ENCODE measurements at places on chromosomes 7 and 10. TPM values are rescaled to one million over a fixed set of nuclear protein-coding genes. Genes with fewer than 3 reads are reported as not detected.
A peak's percentile ranks its signal among the peaks of the same experiment; 100 is the strongest.

GRCh38 chr7:137989094-137989493, 12.8 kb downstream of the CREB3L2 start:
- no peak overlapping the region for H3K4me3 ChIP-seq
- no peaks in the 10 kb centered on the region for H3K27me3 ChIP-seq
- DNase-seq = no peak
- H3K36me3 ChIP-seq = no peaks in the 10 kb centered on the region
- peaks cover 100% of the 10 kb centered on the region for H3K4me1 ChIP-seq

DNA sequence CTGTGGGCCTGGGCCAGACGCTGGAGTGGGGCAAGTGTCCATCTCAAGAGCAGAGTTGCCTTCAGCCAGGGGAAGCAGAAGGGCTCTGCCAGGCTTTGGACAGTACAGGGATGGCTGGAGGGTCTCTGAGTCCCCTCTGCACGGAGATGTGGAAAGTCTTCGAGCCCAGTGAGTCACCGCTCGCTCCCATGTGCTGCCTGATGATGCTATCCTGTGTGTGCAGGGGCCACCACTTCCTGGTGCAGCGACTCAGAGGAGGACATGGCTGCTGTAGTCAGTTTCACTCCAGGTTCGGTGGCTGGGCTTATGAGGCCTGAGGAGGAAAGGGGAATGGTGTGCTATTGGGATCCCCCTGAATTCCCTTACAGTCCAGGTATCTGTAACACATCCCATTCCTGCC, 6.0 kb downstream of the ADCYAP1R1 start:
- H3K27ac ChIP-seq = no peak overlapping the region
- H3K4me3 ChIP-seq = no peak overlapping the region
- DNase-seq = no peak
- H3K4me1 ChIP-seq = peaks cover 2% of the 10 kb centered on the region
- peaks cover 3% of the 10 kb centered on the region for H3K27me3 ChIP-seq

GRCh38 chr7:30956704-30957103, 7.0 kb upstream of the GHRHR start:
- H3K4me1 ChIP-seq = no peaks in the 10 kb centered on the region
- H3K27me3 ChIP-seq = no peaks in the 10 kb centered on the region
- no peak overlapping the region for H3K27ac ChIP-seq
- no peak for DNase-seq
- H3K36me3 ChIP-seq = no peaks in the 10 kb centered on the region
- H3K4me3 ChIP-seq = no peak overlapping the region

DNA sequence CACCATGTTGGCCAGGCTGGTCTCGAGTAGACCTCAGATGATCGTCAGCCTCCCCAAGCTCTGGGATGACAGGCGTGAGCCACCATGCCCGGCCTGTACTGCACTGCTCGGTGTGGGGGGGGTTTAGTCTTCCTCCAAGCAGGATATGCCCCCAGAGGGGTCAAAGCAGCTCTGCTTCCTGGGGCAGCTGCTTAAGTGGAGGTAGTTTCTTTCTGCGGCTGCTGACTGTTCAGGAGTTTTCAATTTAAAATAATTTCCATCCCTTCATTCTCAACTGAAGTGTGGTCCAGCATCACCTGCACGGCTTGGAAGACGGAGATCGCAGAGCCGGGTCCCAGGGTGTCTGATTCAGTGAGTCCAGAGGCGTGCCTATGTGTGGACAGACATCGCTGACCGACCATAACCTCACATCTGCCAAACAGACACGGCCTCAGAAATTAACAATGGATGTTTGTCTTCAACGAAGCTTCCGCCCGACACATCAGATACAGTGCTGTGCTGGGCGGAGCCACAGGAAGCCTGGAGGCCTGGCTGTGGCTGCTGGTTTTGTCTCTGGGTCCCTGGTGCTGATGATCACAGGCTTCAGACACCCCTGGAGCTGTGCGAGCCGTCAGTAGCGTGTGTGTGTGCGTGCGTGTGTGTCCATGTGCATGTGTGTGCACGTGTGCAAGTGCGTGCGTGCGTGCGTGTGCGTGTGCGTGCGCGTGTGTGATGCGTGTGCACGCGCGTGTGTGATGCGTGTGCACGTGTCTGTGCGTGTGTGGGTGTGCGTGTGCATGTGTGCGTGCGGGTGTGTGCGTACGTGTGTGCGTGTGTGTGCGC, 226.5 kb upstream of the PITRM1 start:
- H3K27ac ChIP-seq = no peak overlapping the region
- H3K36me3 ChIP-seq = no peaks in the 10 kb centered on the region
- no peak overlapping the region for H3K4me3 ChIP-seq
- no peaks in the 10 kb centered on the region for H3K27me3 ChIP-seq
- no peak for DNase-seq

DNA sequence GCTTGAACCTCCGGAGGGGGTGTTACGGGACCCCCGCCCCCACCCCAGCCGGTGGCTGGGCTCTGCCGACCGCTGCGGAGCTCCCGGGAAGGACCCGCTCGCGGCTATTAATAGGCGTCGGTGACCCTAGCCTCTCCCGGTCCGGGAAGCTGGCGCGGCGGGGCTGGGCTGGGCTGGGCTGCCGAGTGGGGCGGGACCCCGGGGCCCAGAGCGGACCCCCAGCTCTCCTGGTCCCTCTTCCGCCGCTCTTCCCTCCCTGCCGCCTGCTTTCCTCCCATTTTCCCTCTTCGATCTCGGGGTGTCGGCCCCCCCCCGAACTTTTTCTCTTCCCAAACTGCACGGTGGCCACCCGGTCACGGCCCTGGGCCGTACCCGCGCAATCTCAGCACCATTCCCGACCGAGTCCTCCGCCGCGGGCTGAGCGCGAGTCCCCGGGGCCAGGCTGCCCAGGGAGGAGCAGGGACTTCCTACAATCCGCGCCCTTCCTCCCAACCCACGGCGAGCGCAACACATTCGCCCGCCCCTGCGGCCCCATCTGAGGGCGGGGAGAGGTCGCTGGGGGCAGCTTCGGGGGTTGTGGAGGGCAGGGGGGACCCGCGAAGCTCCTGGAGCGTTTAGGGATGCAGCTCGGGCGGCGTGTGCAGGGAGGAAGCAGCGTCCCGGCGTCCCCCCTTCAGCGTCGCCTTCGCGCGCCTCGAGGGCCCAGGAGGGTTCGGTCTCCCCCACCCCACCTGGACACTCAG, 3.1 kb upstream of the ELFN1 start:
- H3K27ac ChIP-seq = no peak overlapping the region
- peaks cover 6% of the 10 kb centered on the region for H3K27me3 ChIP-seq
- DNase-seq = no peak

DNA sequence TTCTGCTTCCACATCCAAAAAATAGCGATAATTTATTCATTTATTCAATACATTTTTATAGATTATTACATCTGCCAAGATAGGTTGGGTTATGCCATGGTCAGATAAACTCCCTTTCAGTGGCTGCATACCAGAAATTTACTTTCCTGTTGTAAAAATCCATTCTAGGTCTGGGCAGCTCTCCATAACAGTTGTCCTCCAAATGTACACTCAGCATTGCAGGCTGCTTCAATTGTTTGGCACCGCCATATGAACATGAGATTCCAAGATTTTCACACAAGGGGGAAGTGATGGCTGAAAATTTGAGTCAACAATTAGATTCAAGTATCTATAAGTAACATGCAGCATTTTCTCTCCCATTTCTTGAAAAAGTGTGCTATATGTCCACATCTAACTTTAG, 568.7 kb downstream of the ETV1 start:
- H3K4me3 ChIP-seq = no peak overlapping the region
- no peaks in the 10 kb centered on the region for H3K27me3 ChIP-seq
- H3K36me3 ChIP-seq = no peaks in the 10 kb centered on the region
- no peak for DNase-seq

Gene DPYSL4
- total RNA-seq = 0.42 TPM

- H3K36me3 ChIP-seq = peaks cover 48% of the 10 kb centered on the region
- no peaks in the 10 kb centered on the region for H3K4me1 ChIP-seq
- H3K27me3 ChIP-seq = no peaks in the 10 kb centered on the region
- no peak overlapping the region for H3K27ac ChIP-seq
- no peak for DNase-seq
- H3K4me3 ChIP-seq = no peak overlapping the region
Observed at GRCh38 chr10:92052741-92053140, 129.2 kb downstream of the BTAF1 start.

Gene EPDR1
- total RNA-seq = 24.9 TPM

- peaks cover 86% of the 10 kb centered on the region for H3K27me3 ChIP-seq
- H3K27ac ChIP-seq = no peak overlapping the region
- H3K36me3 ChIP-seq = no peaks in the 10 kb centered on the region
- peaks cover 53% of the 10 kb centered on the region for H3K4me1 ChIP-seq
- no peak for DNase-seq
Observed at GRCh38 chr7:157008206-157009169, 2.0 kb downstream of the MNX1 start.

- no peak overlapping the region for H3K27ac ChIP-seq
- DNase-seq = no peak
- H3K4me1 ChIP-seq = no peaks in the 10 kb centered on the region
- H3K36me3 ChIP-seq = no peaks in the 10 kb centered on the region
Observed at GRCh38 chr10:8508882-8509281, 454.4 kb downstream of the GATA3 start.

- H3K27me3 ChIP-seq = no peaks in the 10 kb centered on the region
- H3K36me3 ChIP-seq = no peaks in the 10 kb centered on the region
- no peak overlapping the region for H3K4me3 ChIP-seq
- no peak for DNase-seq
- no peaks in the 10 kb centered on the region for H3K4me1 ChIP-seq
Observed at GRCh38 chr7:11379641-11380040, 406.0 kb downstream of the PHF14 start.

Gene HYAL4
- total RNA-seq = not detected

- H3K36me3 ChIP-seq = no peaks in the 10 kb centered on the region
- DNase-seq = no peak
- H3K27me3 ChIP-seq = no peaks in the 10 kb centered on the region
- H3K4me3 ChIP-seq = no peak overlapping the region
- no peak overlapping the region for H3K27ac ChIP-seq
- no peaks in the 10 kb centered on the region for H3K4me1 ChIP-seq
Observed at GRCh38 chr10:64209561-64209960, 688.4 kb downstream of the REEP3 start.

DNA sequence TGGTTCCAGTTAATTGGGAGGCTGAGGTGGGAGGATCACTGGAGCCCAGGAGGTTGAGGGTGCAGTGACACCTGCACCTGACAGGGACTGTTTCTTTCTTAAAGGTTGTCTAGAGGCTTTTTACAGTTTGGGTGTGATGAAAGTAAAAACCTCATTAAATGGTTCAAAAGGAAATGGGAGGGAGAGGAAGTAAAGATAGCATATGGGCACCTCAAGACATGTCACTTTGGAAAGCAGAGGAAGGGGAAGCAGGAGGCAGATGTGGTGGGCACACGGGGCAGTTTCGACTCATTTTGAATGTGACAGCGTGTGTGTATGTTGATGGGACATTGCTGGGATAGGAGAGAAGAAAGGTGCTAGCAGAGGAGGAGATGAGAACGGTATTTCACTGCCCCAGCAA, 203.1 kb downstream of the MLLT10 start:
- H3K4me1 ChIP-seq = peaks cover 3% of the 10 kb centered on the region
- no peak for DNase-seq
- no peak overlapping the region for H3K27ac ChIP-seq
- no peak overlapping the region for H3K4me3 ChIP-seq

DNA sequence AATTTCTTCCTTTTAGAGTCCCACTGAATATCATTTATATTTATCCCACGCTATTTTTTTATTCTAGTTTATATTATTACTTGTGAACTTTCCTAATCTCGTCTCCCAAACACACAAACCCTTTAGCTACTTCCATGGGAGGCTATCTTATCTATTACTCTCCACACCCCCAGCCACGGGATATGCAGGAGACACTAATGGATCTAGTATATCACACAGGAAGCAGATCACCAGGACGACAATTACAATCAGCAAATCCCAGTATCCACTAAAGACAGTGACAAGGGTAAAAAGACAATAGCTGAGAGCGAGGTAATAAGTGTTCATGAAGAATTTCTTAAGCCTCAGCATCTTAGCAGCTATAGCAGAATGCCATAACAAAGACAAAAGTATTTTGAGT, 3.8 kb upstream of the AKR1E2 start:
- H3K27me3 ChIP-seq = no peaks in the 10 kb centered on the region
- peaks cover 5% of the 10 kb centered on the region for H3K4me1 ChIP-seq
- H3K27ac ChIP-seq = no peak overlapping the region
- DNase-seq = no peak

Gene SPDYE2
- not detected for total RNA-seq

DNA sequence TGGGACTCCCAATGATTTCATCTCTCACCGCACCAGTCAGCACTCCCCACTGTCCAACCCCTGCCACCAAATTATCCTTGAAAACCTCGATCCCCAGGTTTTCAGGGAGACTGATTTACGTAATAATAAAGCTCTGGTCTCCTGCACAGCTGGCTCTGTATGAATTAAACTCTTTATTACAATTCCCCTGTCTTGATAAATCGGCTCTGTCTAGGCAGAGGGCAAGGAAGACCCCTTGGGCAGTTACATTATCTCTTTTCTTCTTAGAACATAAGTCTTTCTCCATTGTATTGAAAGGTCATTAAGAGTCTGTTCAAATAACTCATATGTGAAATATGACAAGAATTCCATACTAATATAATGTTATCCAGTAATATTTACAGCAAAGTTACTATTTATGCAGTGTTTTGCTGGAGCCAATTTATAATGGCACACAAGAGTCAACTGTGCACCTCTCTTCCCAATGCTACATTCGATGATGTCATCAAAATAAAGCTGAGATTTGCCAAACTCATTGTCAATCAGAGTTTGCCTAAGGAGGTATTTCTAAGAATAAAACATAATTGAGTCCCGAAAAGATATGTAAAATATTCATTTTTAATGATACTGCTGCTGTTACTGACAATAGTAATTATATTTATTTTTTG, 1297.2 kb upstream of the LRRTM3 start:
- no peak overlapping the region for H3K4me3 ChIP-seq
- no peaks in the 10 kb centered on the region for H3K36me3 ChIP-seq
- DNase-seq = no peak
- no peak overlapping the region for H3K27ac ChIP-seq
- no peaks in the 10 kb centered on the region for H3K27me3 ChIP-seq

DNA sequence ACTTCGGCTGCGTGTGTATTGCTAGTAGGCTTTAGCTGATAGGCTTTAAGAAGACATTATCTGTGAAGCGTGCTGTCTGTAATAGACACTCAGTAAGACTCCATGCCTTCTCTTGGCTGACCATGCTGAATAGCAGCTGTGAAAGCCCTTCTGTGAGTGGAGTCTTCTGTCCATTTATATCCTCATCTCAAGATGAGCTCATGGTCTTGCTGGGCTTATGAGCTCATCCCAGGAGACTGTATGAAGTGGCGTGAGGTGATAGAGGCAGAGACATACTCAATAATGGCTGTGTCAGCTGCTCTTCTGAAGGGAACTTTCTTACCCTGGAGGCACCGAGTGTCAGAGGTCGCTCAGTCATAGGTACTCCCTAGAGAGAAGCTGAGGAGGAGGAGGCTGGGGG, 111.5 kb downstream of the SH2D4B start:
- no peak for DNase-seq
- no peak overlapping the region for H3K27ac ChIP-seq
- no peak overlapping the region for H3K4me3 ChIP-seq
- no peaks in the 10 kb centered on the region for H3K27me3 ChIP-seq
- H3K4me1 ChIP-seq = no peaks in the 10 kb centered on the region

GRCh38 chr7:47577321-47577919, 4.5 kb downstream of the TNS3 start:
- H3K4me3 ChIP-seq = peak overlapping the region; percentile 33
- peak overlapping the region; percentile 87 for H3K27ac ChIP-seq
- no peaks in the 10 kb centered on the region for H3K27me3 ChIP-seq
- peaks cover 93% of the 10 kb centered on the region for H3K4me1 ChIP-seq
- DNase-seq = no peak
- H3K36me3 ChIP-seq = no peaks in the 10 kb centered on the region

Gene CALHM1
- not detected for total RNA-seq

- DNase-seq = no peak
- H3K4me3 ChIP-seq = no peak overlapping the region
- H3K36me3 ChIP-seq = no peaks in the 10 kb centered on the region
- no peaks in the 10 kb centered on the region for H3K4me1 ChIP-seq
- no peak overlapping the region for H3K27ac ChIP-seq
- no peaks in the 10 kb centered on the region for H3K27me3 ChIP-seq
Observed at GRCh38 chr10:13399236-13399635, 51.1 kb upstream of the SEPHS1 start.

Measured in esophagus muscularis mucosa (tissue), 4 donors.